Activated T-helper 1 cell treated with Interleukin-2 at 50 U/mL for 16 hours (primary cell): ENCODE measurements at places on chromosomes 3 and 15.

DNA sequence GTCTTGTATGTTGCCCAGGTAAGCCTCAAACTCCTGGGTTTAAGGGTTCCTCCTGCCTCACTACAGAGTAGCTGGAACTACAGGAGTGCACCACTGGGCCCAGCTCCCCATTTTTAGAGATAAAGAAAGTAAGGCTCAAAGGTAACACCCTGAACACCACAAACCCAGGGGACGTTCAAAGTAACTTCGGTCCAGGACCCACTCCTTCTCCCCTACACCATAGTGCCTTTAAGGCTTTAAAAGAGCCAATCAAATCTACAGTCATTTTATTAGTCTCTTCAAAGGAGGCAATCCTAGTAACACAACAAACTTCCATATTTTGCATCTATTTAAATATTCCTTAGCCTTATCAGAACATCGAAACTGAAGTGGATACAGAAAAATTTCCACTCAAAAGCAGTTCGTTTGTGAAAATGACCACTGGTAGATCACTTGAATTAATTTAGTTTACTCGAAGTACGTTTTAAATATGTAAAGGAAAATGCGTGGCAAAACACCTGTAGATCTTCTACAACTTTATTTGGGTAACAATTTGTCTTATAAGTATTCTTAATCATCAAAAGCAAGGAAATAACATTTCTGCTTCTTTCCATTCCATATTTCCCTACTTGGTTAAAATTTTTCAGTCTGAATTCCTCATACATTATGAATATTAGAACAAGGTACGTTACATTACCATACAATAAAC is 1.8 kb downstream of the STAG1 start:
- DNase-seq: no peak

DNA sequence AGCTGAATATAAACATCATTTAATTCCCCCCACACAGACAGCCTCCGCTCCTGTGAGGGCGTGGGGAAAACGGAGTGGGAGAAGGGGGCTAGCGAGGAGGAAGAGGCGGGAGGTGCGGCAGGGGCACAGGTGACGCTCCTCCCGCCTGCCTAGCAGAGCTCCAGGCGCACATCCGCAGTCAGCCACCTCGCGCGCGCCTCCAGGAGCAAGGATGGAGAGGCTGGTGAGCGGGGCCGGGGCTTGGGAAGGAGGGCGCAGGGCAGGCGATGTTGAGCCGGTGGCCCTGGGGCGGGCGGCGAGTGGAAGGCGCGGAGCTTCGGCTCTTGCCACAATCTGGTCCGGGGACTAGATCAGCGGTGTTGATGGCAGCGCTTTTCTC is at the start of gene CD200:
CD200 (plus strand) TSS at position 155 of the 379 bp plus-strand sequence; CDS start at position 212, 57 bp downstream.
- peak; percentile 14 for DNase-seq

- no peak for DNase-seq
Measured at GRCh38 chr3:111282024-111282423, 210.4 kb downstream of the NECTIN3 start.

- DNase-seq: no peak
Measured at GRCh38 chr3:56795097-56795828, 6.5 kb downstream of the ARHGEF3 start.

GRCh38 chr3:64828276-64828675 is 140.5 kb upstream of the ADAMTS9 start:
- DNase-seq: no peak

- DNase-seq: no peak
Measured at GRCh38 chr3:186946756-186947375, 16.5 kb downstream of the ST6GAL1 start.

GRCh38 chr15:78392430-78392829 is 45.6 kb upstream of the IREB2 start:
- no peak for DNase-seq

- DNase-seq: no peak
Measured at GRCh38 chr3:12115849-12116248, 42.9 kb downstream of the TIMP4 start.

DNA sequence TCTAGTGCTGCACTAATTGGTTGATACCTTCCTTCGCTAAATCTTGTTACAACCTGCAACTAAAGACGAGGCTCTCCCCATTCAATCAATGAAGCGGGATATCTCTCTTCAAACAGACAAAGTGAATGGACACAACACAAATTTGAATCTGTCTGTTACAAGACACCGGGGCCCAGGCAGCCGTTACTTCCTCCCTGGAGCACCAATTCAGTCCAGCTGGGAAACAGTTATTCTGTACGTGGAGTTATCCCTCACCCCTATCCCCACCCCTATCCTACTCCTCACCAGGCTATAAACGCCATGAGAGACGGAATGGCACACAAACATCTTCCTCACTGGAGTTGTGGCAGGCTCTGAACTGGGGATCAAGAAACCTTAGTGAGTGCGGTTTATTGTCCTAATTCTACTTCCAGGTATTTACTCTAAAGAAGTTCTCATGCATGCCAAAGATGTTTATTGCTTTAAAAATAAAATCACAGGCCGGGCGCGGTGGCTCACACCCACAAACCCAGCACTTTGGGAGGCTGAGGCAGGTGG is 181.8 kb downstream of the FOXP1 start:
- DNase-seq: no peak
